Natural killer cell (primary cell): ENCODE measurements at places on chromosomes 4 and X. TPM values are rescaled to one million over a fixed set of nuclear protein-coding genes. Genes with fewer than 3 reads are reported as not detected.

DNA sequence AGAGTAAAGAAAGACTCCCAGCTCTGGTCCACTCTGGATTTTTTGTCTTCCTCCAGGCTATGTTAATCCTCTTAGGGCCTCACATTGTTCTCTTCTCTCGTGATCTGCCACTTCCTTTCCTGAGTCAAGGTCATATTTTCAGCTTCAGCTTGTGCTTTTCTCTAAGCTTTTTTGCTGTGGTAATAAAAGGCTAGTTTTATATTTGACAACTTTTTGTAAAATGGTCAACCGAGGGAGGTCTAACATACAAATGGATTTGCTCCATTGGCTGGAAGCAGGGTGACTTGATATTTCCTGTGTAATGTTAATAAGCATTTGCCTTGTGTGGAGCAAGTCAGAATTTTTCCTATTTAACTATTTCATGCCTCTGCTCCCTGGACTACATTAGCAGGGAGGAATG lies 239.7 kb downstream of the RAB28 start:
- DNase-seq = no peak
- no peak overlapping the region for H3K4me3 ChIP-seq
- H3K36me3 ChIP-seq = no peaks in the 10 kb centered on the region
- no peak overlapping the region for H3K27ac ChIP-seq

DNA sequence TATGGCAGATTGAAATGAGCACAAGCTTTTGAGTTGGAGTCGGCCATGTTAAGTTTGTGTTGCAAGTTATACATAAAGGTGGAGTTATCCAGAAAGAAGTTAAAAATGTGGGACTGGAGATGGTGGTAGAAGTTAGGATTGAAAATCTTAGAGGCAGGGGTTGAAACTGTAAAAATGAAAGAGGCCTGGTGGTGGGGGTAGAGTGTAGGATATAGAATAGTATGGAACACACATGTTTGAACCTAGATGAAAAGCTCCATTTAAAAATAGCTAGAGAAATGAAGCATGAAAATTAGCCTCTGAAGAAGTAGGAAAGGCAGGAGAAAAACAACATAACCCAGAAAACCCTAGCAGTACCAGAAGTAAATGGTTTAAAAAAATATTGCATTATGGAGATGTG lies 131.8 kb upstream of the ENPEP start:
- no peaks in the 10 kb centered on the region for H3K36me3 ChIP-seq
- H3K4me3 ChIP-seq = no peak overlapping the region
- no peaks in the 10 kb centered on the region for H3K4me1 ChIP-seq

GRCh38 chr4:168758351-168758876 lies 251.6 kb downstream of the CBR4 start:
- DNase-seq = no peak
- H3K4me3 ChIP-seq = no peak overlapping the region
- no peaks in the 10 kb centered on the region for H3K36me3 ChIP-seq
- no peaks in the 10 kb centered on the region for H3K27me3 ChIP-seq
- H3K4me1 ChIP-seq = no peaks in the 10 kb centered on the region

GRCh38 chrX:68409194-68409593 lies 24.1 kb downstream of the OPHN1 start:
- no peaks in the 10 kb centered on the region for H3K4me1 ChIP-seq
- no peaks in the 10 kb centered on the region for H3K27me3 ChIP-seq
- H3K4me3 ChIP-seq = no peak overlapping the region
- no peak for DNase-seq
- no peak overlapping the region for H3K27ac ChIP-seq

BEND4 gene
- total RNA-seq = 0.43 TPM
